ENCODE measurements at places on chromosomes 11 and 22. TPM values are rescaled to one million over a fixed set of nuclear protein-coding genes. Genes with fewer than 3 reads are reported as not detected.

The UPK2 gene
- total RNA-seq = not detected

The CLCF1 gene
- total RNA-seq = 15.2 TPM

The OR8H1 gene
- not detected for total RNA-seq

The MACROD1 gene
- total RNA-seq = 15.9 TPM

The RIBC2 gene
- total RNA-seq = 0.42 TPM

The CHKB gene
- total RNA-seq = 31.6 TPM

The NAV2 gene
- 108 TPM for total RNA-seq

The SLC22A12 gene
- not detected for total RNA-seq

The LRRC56 gene
- 0.56 TPM for total RNA-seq

The PIK3C2A gene
- 75.9 TPM for total RNA-seq
